ENCODE measurements at places on chromosomes 3 and 15. TPM values are rescaled to one million over a fixed set of nuclear protein-coding genes. Genes with fewer than 3 reads are reported as not detected.

GRCh38 chr3:146218880-146219866, 31.7 kb downstream of the PLSCR4 start:
- peak; percentile 42 for DNase-seq

Gene C3orf20
- total RNA-seq: not detected

Gene SEMA5B
- 6.0 TPM for total RNA-seq

Gene SERINC4
- total RNA-seq: not detected

DNA sequence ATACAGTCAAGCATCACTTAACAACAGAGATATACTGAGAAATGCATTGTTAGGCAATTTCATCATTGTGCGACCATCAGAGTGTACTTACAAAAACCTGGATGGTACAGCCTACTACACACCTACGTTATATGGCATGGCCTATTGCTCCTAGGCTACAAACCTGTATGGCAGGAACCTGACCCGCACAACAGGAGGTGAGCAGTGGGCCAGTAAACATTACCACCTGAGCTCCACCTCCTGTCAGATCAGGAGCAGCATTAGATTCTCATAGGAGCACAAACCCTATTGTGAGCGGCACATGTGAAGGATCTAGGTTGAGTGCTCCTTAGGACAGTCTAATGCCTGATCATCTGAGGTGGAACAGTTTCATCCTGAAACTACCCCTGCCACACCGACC, 89.7 kb downstream of the SCAPER start:
- no peak for DNase-seq

Gene CHRM5
- 4.6 TPM for total RNA-seq

GRCh38 chr3:134355416-134355815, 18.8 kb downstream of the AMOTL2 start:
- DNase-seq: no peak

Gene PRSS50
- not detected for total RNA-seq

Data from umbilical cord (tissue), 2 donors.